Non-pigmented ciliary epithelial cell (primary cell): ENCODE measurements at places on chromosomes 4 and X.
A peak's percentile ranks its signal among the peaks of the same experiment; 100 is the strongest.

- DNase-seq: no peak
These were observed 168.8 kb upstream of the FAM47A start for GRCh38 chrX:34300871-34301270.

DNA sequence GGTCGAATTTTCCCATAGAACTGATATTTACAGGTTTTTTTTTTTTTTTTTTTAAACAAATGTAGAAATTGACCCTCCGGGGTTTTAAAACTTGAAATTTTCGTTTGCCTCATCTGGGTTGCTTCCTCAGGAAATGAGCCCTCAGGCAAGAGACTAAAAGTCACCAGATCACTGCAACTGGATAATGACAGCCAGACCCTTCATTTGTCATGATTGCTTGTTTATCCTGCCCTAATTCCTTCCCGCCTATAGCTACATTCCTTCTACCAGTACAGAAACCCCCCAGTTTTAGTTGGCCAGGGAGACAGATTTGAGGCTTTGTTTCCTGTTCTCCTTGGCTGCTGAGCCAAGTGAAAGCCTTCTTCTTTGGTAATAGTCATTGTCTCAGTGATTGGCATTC, 44.0 kb upstream of the IGFBP7 start:
- DNase-seq: no peak

GRCh38 chr4:101600287-101600686, 190.2 kb upstream of the BANK1 start:
- DNase-seq: no peak

GRCh38 chr4:183441276-183441675, 3.2 kb upstream of the CDKN2AIP start:
- no peak for DNase-seq

DNA sequence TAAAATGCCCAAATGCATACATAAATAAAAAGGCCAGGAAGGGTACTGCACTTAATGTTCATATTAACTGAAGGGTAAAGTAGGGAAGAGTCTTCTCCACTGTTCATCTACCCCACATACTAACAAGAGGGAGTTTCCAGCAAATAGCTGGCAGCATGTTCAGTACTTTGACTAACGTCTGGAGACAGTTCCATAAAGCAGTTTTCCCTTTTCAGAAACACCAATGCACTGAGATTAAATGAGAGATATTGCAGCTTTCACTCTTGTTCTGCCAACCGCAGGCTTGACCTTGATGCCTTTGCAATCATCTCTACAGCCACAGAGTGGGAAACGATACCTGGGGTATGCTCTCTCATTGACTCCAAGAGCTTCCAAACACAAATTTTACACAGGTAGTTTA, 2123.1 kb upstream of the TENM3 start:
- no peak for DNase-seq

DNA sequence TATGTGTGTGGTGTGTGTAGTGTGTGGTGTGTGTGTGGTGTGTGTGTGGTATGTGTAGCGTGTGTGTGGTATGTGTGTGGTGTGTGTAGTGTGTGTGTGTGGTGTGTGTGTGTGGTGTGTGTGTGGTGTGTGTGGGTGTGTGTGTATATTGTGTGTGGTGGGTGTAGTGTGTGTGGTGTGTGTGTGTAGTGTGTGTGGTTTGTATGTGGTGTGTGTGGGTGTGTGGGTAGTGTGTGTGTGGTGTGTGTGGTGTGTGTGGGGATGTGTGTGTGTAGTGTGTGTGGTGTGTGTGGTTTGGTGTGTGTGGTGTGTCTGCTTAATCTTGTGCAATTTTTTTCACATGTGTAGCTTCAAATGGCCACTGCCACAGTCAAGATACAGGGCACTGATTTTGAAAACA, 94.5 kb downstream of the CPZ start:
- no peak for DNase-seq

- no peak for DNase-seq
These were observed 161.5 kb upstream of the SFRP2 start for GRCh38 chr4:153950100-153950979.

DNA sequence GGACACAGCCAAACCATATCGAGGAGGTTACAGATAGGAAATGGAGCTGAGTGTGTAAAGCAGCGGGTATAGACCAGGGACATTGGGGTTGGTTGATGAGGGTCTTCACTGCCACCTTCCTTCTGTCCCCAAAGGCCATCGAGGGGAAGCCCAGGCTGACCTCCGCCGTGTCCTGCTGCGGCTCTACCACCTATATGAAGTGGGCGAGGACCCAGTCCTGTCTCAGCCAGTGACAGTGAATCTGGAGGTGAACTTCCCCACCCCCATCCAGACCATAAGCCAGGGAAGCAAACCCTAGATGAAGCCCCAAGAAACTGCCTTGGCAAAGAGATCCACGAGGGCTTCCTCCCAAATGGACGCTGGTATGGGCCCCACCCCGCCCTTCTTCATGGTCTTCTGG, 23.2 kb upstream of the MRFAP1 start:
- DNase-seq: no peak

DNA sequence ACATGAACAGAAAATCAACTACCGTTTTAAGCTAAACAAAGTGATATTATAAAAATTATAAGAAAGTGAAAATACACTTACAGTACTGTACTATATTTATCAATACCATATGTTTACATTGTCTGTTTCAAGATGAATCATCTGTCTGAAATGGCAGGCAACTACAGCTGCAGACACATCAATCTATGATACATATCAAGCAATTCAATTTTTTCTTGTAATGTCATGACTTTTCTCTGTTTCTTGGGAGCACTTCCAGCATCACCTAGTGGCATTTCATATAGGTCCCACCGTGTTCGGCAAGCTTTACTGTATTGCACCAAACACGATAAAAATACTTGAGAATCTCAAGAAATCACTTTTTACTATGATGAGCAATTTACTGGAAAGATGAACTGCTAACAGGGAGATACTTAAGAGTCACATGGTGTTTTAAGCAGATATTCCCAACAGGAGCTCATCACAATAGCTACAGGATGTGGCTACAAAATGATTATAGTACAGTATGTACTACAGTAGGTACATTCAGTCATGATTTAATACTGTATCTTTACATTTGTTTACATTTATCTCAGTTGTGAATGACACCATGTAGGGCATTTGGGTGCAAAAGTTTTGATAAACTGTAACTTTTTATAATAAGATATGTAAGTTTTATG, 207.4 kb downstream of the ADAM29 start:
- no peak for DNase-seq

- DNase-seq: no peak
These were observed 63.7 kb downstream of the TENM3 start for GRCh38 chr4:182306792-182307507.

- peak; percentile 23 for DNase-seq
These were observed 130.8 kb downstream of the PDLIM5 start for GRCh38 chr4:94582517-94582916.

- DNase-seq: peak; percentile 19
These were observed 5.1 kb downstream of the PIGG start for GRCh38 chr4:504076-504475.

DNA sequence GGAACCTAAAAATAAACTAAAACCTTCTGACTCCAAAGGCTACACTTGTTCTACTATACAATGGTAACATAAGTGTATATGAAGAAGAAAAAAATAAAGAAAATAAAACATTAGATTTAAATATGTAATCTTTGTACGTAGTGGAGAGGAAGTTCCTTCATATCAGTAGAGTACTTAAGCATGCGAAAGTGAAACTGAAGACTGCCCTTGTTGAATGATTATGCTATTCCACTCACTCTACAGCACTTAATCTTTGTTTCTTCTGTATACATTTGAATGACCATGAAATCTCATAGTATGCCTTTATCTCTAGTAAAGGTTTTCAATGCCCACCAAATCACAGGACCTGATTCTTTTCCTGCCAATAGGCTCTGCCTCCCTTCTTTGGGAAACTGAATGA, 78.9 kb downstream of the NDST3 start:
- DNase-seq: no peak

DNA sequence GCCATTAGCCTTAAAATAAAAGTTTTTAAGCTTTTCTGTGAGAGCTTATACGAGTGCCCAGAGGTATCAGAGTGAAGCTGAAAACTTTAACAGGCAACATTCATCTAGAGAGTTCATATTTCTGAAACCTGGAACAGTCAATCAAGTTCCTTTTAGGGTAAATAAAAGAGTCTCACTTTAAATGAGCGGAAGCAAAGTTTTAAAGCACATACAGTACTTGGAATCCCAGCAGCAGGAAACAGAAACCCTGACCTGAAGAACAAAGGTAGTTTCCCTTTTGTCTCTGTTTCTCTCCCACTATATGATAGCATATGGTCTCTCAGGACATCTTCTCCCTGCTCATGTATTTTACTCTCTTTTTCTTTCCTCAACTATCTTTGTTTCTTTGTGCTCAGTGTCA, 153.0 kb downstream of the ASB9 start:
- DNase-seq: no peak

- DNase-seq: no peak
These were observed 169.6 kb downstream of the RAPGEF2 start for GRCh38 chr4:159272273-159273140.

DNA sequence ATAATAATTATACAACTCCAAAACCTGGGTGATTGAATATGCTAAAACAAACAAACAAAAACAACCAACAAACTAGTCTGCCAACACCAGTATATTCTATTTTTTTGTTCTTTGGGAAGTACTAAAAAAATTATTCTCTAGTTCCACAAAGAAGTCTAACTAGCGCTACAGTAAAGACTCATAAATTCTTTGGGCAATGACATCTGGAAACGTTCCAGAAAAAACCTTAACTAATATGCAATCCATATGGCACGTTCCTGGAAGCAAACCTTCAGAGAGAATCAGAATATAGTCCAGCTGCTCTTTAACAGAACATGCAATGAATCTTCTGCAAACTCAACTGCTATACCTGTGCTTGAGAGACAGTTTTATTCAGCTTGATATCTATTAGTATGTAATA, 500.1 kb downstream of the TRAM1L1 start:
- DNase-seq: no peak

GRCh38 chr4:119010909-119011606, 122.4 kb downstream of the SYNPO2 start:
- no peak for DNase-seq

- no peak for DNase-seq
These were observed 227.8 kb downstream of the NAF1 start for GRCh38 chr4:162938738-162939485.

GRCh38 chr4:112253382-112254000, 21.9 kb downstream of the AP1AR start:
- DNase-seq: no peak

DNA sequence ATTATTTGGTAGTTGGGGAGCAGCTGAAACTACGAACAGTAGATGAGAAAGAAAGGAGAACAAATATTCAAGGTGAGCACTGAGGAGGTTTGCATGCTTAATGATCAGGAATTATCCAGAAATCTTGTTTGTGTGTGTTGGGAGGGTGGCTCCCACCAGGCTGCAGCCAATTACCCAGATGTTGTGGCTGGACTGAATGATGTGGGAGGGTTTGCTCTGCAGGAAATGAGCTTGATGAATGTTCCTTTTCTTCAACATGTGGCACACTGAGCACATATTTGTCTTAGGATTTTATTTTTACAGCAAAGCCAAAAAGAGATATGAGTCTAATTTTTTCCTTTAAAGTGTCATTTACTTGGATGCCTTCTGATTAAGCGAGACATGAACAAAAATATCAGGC, 48.3 kb upstream of the AMOT start:
- DNase-seq: no peak

DNA sequence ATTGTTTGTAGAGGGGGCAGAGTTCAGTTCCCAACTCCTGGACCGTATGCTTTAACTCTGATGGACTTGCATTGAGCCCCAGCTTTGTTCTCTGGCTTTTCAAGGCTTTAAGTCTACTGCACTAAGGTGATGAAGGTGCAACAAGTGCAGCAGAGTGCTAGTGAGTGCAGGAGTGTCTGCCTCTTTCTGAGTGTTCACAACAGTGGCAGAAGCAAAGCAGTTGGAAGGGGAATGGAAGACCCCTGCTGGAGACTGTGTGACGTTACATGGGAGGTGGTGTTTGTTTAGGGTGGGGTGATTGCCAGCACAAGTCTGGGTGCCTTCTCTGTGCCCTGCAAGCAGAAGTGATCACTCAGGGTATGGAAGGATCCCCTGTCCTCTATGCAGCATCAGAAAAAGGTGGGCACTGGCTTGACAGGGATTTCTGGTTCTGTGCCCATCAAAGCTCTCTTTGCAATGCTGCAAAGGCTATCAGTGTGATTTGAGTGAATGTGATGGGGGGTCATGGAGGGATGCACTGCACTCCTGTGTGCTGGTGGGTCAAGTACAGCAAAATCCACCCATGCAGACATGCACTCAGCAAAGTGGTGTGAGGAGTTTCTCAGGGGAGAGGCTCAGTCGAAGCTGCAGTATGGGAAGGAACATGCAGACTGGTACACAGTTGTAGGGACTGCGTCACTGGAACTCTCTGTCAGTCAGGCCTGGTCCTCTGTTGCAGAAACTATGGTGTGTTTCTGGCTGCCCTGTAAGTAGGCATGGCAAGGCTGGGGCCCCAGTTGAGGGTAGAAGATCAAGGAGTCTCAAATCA, 70.9 kb upstream of the UGT2B7 start:
- no peak for DNase-seq

DNA sequence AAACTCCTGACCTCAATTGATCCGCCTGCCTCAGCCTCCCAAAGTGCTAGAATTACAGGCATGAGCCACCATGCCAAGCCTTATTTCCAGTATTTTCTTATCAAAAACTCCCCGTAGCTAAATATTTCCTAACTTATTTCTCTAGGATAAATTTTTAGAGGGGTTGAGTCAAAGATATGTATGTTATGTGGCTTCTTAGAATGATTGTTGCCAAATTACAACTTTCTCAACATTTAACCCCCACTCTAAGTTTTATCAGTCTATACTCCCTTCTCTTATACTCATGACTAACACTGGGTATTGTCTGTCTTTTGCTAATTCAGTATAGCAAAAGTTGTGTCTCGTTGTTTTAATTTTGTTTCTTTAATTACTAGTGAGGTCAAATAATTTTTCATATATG, 187.7 kb upstream of the LNX1 start:
- DNase-seq: no peak

- DNase-seq: no peak
These were observed 49.6 kb downstream of the CHRDL1 start for GRCh38 chrX:110746014-110746413.

- no peak for DNase-seq
These were observed 312.5 kb upstream of the HS3ST1 start for GRCh38 chr4:11741190-11741652.

GRCh38 chrX:154648931-154649330, 4.4 kb downstream of the CTAG2 start:
- no peak for DNase-seq

DNA sequence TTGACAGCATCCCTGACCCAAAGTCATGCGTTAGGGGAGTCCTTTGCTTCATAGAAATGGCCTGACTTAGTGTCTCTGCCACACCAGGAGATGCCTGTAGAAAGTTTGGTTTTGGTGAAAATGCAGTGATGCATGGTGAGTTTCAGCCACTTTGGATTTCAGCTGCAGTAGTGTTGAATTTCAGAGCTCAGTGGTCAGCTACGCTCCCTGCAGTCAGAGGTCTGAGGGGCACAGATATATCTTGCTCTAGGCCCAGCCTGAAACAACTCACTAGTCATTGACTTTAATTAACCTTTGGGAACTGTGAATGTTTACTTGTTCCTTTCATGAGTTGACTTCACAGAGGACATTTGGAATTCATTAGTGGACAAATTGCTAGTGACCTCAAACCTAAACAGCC, 17.5 kb downstream of the RBMX2 start:
- DNase-seq: no peak
